ENCODE measurements at places on chromosomes 6 and 20.

GRCh38 chr20:20199361-20200160 lies 147.2 kb downstream of the CFAP61 start:
- DNase-seq, result no peak

DNA sequence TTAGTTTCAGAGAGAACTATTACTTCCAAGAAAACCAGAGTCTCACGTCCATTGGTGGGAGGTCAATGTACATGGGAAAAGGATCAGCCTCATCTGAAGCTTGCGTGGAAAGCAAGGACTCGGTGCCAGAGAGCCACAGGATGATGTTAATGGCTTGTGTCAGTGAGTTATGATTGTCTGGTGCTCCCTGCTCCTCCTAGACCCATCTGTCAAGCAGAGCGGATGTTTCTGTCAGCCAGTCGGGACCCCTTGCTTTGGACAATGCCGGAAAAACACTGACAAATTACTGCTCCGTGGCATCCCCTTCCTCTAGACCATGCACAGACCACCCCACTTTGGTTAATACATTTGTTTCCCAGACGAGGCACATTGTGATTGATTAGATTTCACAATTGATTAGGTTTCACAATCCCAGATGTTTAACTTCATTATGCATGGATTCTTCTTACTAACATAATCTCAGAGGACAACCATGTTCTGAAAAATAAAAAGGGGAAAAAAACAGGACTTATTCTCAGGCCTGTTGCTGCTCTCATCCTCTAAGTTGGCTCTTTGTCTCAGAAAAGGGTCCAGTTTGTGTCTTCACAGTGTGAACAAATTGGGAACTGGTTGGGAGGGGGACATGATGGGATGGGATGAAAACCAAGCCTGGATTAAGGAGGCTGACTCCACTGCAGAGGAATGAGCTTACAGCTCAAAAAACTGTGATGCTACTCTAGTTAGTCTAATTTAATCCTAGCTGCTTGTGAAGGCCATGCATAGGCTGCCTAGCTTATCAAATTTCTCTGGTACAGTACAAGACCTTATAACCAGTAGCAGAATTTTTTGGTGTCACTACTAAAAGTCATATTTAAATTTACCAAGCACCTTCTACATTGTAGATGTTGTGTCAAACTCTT lies 51.9 kb downstream of the UNC5CL start:
- DNase-seq, result no peak

GRCh38 chr6:89597988-89598387 lies 40.6 kb downstream of the LYRM2 start:
- peak; percentile 10 for DNase-seq

GRCh38 chr6:149895048-149895590 lies 2.8 kb downstream of the RAET1E start:
- DNase-seq, result no peak

DNA sequence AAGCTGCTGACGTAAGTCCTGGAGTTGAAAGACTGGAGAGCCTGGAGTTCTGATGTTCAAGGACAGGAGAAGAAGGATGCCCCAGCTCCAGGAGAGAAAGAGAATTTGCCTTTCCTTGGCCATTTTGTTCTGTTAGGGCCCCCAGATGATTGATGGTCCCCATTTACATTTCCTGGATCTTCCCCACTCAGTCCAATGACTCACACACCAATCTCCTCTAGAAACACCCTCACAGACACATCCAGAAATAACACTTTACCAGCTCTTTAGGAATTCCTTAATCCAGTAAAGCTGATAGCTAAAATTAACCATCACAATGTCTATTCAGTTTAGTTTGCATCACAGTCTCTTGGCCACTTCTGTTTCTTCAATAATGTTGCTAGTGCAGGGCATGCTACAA lies 260.2 kb upstream of the IRAK1BP1 start:
- DNase-seq, result no peak

DNA sequence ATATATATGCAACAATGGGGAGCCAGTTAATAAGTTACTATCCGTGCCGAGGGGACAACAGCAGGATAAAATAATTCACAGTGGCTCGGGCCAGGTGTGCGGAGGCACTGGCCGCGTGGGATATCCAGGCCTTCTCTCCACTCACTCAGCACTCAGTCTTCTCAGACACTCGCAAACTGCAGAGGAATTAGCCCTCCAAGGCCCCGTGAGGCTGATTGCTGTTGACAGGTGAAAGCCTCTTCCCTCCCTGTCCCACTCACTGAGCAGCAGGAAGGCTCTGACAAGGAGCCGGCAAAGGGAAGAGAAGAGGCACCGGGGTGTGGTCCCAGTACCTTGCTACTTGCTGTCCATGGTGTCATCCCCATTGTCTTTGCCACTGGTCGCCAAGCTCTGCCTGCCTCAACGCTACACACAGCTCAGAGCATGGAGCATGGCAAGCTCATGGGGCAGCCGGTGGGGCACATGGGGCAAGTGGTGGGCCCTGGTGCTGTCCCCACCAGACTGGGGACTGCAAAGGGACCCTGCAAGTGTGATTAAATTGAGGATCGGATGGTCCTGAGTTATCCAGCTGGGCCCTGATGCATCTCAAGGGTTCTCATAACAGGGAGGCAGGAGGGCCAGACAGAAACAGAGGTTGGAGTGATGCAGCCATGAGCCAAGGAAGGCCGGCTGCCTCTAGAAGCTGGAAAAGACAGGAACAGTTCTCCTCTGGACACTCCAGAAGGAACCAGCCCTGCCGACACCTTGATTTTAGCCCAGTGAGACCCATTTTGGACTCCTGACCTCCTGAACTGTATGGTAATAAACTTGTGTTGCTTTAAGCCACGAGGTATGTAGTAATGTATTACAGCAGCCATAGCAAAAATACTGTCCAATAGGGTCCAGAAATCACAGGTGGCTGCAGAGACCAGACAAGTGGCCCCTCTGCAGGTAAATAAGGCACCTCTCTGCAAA lies 119.7 kb downstream of the PSMB1 start:
- no peak for DNase-seq

DNA sequence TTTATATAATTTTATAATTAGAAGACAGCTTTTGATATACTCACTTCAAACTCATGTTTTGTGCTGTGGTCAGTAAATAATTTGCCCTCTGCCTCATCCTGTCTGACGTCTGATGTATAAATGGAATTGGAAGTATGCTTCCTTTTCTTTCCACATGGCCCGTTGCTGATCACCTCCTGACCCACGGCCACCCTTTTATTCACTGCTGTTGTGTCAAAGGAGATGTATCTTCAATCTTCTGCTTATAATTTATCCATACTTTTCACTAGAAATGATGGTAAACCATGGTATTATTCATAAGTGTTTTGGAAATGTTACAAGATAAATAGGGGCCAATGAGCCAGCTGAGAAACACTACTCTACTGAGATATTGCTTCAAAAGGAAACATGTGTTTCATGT lies 841.8 kb downstream of the PHF3 start:
- DNase-seq, result no peak

GRCh38 chr20:43925801-43926200 lies 11.1 kb downstream of the TOX2 start:
- DNase-seq, result peak; percentile 68

GRCh38 chr6:38110481-38110971 lies 291.0 kb downstream of the ZFAND3 start:
- no peak for DNase-seq

DNA sequence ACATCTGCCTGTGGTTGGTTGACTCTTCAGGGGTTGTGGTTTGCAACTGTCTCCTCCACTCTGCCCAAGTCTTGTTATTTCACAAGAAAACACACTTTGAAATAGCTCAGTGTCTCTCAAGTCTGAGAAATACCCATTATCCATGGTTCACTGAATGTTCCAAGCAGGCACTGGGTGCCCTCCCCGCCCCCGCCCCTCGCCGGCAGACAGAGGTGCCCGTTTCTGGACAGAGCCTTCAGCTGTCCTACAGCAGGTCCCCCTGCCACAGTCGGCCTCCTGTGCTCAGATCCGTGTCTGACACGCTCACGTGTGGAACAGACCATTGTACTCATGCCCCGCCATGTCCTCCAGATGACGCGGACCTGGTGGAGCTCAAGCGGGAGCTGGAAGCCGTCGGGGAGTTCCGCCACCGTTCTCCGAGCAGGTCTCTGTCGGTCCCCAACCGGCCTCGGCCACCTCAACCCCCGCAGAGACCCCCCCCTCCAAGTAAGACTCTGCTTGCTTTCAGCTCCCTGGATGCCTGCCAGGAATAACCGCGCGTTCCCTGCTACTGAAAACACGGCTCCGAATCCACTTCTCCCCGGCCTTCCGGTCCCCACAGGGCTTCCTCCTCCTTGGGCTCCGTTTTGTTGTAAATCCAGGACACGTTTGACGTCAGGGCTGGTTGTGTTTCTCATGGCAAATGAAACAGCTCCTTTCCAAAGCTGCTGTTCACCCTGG lies 81.4 kb downstream of the SERAC1 start:
- no peak for DNase-seq

GRCh38 chr6:139748353-139749146 lies 374.1 kb upstream of the CITED2 start:
- no peak for DNase-seq

DNA sequence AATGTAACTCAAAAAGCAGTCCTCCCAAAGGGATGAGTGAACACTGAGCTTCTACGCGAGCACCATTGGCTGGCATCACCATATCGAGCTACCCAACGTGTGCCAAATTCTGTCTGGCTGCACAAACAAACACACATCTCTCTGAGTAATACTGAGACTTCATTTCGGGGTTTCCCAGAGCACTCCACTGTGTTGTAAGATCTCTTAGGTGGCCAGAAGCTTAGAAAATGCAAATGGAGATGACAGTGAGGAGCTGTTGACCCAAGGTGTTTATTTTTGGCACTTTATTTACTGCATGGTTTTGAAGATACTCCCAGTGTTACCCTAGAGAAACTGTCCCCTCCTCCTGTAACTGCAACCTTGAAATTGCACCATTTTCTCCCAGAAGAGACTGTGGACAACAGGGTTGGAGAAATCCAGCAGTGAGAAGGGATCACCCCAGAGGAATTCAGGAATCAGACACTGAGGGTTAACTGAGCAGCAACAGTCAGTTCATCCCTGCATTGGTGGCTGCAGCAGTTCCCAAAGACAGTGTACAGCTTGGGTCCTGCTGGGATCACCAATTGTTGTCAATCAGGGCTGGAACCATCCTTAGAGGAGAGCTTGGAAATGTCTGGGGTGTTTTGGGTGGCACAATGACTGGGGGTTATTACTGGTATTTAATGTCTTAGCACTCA lies 1.0 kb upstream of the RIPOR2 start:
- DNase-seq, result no peak

GRCh38 chr20:9516234-9516871 lies 2.0 kb downstream of the LAMP5 start:
- DNase-seq, result no peak

DNA sequence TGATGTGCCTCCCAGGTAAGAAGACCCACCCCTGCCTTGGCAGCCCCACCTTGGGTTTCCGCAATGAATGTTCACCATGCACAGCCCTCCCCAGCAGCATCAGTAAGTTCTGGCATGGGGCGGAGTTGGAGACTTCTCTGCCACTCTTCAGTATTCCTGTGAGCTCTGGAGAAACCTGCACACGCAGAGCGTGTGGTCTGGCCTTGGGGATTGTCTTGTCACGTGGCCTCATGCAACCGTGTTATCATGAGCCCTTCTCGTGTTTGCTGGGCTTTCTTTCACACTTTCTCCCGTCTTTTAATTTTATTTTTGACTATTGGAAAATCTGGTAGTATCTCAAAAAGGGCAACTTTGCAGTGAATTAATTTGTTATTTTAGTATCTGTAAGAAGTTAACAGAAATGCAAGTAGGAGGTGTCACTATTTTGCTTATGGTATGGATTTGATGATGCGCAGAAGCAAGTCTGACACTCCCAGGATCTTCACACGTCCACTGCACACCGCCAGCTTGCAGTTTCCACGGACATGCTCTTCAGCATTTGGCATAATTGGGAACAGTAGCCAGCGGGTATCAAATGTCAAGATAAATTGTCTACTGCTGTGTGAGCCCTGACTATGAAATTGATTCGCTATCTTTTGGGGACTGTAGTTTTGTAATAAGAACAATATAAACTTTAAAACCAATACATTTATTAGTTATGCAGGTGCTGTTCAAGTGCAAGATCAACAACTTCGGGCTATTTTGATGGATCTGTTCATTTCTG lies 463.5 kb downstream of the QKI start:
- DNase-seq, result no peak

- no peak for DNase-seq
These were observed 42.6 kb upstream of the CDH22 start for GRCh38 chr20:46350986-46351267.

GRCh38 chr6:44672841-44673240 lies 285.3 kb downstream of the CDC5L start:
- DNase-seq, result no peak

- DNase-seq, result no peak
These were observed 143.6 kb downstream of the RCAN2 start for GRCh38 chr6:46347669-46348068.

DNA sequence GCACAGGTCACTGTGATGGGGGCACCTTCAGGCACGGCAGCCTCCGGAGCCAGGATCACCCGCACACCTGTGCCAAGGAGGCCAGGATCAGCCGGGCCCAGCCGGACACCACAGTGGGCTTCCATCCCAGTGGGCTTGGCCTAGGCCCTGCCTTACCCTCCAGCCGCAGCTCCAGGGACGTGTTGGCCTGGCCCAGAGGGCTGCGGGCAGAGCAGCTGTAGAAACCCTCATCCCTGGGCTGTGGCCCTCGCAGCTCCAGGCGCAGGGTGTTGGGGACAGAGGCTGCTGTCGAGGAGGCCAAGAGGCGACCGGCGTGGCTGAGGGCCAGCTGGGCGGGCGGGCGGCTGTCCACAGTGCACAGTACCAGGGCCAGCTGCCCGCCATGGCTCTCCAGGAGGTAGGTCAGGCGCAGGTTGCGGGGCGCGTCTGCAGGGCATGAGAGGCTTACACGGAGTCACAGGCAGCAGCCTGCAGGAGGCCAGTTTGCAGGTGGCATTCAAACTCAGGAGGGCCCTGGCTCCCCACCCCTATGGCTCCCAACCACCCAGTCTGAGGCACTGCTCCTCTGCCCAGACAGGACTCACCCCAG lies 11.0 kb upstream of the ADAM33 start:
- no peak for DNase-seq

- DNase-seq, result no peak
These were observed 35.3 kb upstream of the SLC22A3 start for GRCh38 chr6:160312900-160313299.

DNA sequence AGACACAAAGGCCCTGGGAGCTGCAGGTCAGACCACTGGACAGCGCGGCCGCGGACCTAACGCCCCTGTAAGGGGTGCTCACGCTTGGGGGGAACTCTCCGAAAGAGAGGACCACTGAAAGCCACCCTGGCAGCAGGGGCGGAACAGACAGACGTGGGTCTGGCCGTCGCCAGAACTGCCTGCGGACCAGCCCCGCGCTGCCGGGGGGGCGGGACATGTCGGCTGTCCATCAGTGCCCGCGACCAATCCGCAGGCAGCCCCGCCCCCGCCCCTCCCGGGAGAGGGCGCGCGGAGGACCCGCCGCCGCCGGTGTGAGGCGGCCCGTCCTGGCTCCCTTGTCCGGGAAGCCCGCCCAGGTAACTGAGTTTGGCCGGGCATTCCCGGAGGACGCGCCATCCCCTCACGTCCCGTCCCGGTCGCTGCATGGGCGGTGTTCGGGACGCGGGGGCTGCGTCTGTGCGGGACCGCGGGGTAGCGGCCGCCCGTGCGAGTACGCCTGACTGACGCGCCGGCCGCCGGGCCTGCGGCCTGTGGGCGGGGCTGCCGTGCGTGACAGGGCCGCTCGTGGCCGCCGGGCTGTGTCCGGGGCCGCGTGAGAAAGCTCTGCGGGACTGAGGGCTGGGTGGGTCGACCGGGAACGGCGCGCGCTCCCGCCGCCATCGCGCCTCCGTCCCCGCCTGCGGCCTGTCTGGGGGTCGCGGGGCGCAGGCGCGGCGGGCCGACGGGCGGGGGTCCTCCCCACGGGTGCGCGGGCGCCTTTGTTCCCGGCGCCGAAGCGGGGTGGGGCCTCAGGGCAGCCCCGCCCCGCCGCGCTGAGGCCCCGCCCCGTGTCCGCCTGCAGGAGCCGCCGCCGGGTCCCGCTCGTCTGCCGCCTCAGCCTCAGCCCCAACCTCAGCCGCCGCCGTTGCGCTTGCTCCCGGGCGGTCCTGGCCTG lies at the start of gene PLCG1:
PLCG1 (plus strand) TSS at position 864 of the 934 bp plus-strand sequence. CDS start 99 bp downstream, outside the sequence.
- DNase-seq, result peak; percentile 87
